ENCODE measurements at places on chromosomes 1 and 21. TPM values are rescaled to one million over a fixed set of nuclear protein-coding genes. Genes with fewer than 3 reads are reported as not detected.

DNA sequence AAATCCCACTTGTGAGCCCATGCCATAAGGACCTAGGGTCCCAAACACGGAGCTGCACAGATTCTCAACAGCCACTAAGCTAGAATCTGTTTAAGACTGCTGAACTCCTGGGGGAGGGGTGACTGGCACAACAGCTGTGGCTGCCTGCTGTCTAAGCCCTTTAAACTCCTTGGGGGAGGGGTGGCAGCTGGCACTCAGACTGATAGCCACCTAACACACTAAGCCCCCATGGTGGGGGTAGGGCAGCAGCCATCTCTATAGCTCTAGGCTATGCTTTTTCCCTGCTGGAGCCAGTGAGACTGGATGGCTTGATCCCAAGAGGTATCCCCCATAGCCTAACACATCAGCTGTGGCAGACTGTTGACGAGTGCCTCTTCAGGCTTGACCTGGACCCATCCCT lies 73.3 kb upstream of the FMO3 start:
- peak; percentile 87 for DNase-seq

- no peak for DNase-seq
These were observed 73.6 kb downstream of the TBX15 start for GRCh38 chr1:118914379-118915161.

- DNase-seq = no peak
These were observed 680.1 kb upstream of the PTBP2 start for GRCh38 chr1:96041470-96041869.

- no peak for DNase-seq
These were observed 35.6 kb downstream of the DHCR24 start for GRCh38 chr1:54851406-54851805.

DNA sequence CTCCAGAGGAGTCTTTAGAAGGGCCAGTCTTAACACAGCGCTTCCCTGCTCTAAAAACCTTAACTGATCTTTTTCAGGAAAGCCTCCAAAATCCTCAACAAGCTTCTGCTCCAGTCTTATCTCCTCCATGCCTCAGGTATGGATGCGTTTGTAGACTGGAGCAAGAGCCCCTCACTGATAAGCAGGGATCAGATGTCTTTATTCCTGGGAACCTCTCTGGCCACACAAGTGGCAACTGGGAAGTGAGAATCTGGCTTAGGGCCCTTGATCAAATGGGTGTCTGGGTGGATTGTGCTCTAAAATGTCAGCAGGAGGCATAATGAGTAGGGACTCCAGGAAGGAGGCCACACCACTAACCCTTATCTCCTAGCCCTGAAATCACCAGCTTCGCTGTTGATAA lies 1.4 kb downstream of the ZBTB8A start:
- no peak for DNase-seq

DNA sequence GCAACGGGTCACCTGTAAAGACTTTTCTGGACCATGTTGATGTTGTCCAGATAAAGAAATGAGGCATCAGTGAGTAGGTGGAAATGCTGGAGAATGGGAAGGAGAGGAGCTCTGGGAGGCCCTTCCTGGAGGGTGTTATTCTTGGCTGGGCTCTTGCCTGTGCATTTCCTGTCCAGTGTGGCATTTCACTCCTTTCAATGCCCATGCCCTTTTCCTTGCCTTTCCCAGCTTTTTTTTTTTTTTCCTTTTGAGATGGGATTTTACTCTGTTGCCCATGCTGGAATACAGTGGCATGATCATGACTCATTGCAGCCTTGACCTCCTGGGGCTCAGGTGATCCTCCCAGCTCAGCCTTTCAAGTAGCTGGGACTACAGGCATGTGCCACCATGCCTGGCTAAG lies 11.8 kb downstream of the NOS1AP start:
- no peak for DNase-seq

DNA sequence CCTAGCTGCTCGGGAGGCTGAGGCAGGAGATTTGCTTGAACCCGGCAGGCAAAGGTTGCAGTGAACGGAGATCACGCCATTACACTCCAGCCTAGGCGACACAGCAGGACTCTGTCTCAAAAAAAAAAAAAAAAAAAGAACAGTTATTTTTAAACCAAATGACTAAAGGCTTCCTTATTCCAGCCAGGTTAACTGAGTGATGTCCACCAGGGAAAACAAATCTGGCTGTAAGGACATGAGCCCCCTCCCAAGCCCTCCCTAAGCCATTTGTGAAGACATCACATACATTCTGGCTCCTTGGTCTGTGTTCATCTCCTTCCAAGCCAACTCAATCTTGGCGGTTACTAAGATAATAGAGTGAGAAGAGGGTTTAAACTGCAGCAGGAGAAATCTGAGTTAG lies 8.2 kb downstream of the TMCC2 start:
- no peak for DNase-seq

DNA sequence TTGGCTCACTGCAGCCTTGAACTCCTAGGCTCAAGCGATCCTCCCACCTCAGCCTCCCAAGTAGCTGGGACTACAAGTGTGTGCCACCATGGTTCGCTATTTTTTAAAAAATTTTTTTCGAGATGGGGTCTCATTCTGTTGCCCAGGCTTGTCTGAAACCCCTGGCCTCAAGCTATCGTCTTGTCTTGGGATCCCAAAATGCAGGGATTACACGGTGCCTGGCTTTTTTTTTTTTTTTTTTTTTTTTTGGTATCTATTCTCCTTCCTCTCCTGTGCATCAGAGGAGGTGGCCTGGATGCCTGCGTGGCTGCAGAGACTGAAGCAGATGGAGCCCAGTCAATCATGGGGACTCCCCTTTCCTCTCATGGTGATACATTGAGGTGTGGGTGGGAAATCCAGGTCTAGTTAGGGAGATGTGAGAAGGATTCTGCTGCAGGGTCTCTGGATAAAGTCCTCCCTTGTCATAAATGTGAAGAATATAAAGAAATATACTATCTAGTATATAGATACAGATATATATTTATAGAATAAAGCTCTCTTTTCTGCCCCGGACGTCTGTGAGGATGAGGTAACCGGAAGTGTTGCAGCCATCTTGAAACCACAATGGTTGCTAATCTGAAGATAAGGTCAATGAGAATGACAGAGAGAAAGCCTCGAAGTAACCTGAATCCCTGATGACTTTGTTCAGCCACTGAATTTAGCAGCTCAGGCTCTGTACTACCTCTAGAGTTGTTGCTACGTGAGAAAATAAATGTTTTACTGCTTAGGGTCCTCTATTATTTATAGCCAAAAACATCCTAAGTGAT lies 19.5 kb upstream of the RGSL1 start:
- DNase-seq = no peak

GRCh38 chr1:87794788-87795614 lies 466.3 kb downstream of the LMO4 start:
- no peak for DNase-seq

GRCh38 chr1:234662148-234662547 lies 52.2 kb upstream of the IRF2BP2 start:
- no peak for DNase-seq

DNA sequence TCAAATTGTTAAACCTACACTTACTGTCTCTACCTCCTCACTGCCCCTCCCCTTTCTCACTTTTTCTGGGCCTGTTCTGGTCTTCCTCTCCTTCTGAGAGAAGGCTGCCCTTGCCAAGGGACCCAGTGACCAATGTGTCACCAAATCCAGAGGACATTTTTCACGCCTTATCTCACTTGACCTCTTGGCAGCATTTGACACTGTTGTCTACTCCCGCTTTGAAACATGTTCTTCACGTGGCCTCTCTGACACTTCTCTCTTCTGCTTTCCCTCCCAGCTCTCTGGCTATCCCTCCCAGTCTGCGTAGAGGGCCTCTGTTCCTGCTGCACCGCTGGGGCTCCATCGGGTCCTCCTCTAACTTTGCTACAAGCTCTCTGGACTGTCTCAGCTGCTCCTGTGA lies 25.3 kb downstream of the KCNQ4 start:
- no peak for DNase-seq

DNA sequence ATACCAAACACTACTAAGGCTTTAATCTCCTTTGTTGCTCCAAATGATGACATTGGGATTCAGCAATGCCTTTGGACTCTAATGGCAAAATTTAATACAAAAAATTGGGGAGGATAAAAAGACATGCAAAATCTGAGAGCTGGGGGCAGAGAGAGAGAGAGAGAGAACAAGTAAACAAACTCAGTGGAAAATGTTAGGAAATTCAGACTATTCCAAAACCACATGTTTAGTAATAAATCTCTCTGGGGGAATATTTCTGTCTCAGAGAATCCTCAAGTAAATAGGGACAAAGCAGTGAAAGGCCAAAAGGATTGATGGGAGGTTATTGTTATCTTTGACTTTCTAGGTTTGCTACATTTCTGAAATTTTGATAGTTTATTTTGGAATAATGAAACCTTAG lies 65.7 kb downstream of the PLA2G4A start:
- no peak for DNase-seq

Gene NHLH1
- total RNA-seq = not detected

Gene SH3BGR
- 95.6 TPM for total RNA-seq

Gene CYP2J2
- 24.1 TPM for total RNA-seq

Gene OLFM3
- total RNA-seq = 0.92 TPM

Gene STYXL2
- 82.9 TPM for total RNA-seq

Gene ARHGAP29
- 59.6 TPM for total RNA-seq

Gene RGS4
- total RNA-seq = 3.9 TPM

Gene SH2D2A
- not detected for total RNA-seq

Gene MYCL
- 15.7 TPM for total RNA-seq

Gene LRRC3
- 2.4 TPM for total RNA-seq

Measured in tongue (tissue), 3 donors.